ENCODE measurements at places on chromosomes 13 and 19.

GRCh38 chr13:108086678-108087077, 128.7 kb downstream of the LIG4 start:
- no peak for DNase-seq

- no peak for DNase-seq
Measured at GRCh38 chr13:27922883-27923612, 3.2 kb downstream of the PDX1 start.

DNA sequence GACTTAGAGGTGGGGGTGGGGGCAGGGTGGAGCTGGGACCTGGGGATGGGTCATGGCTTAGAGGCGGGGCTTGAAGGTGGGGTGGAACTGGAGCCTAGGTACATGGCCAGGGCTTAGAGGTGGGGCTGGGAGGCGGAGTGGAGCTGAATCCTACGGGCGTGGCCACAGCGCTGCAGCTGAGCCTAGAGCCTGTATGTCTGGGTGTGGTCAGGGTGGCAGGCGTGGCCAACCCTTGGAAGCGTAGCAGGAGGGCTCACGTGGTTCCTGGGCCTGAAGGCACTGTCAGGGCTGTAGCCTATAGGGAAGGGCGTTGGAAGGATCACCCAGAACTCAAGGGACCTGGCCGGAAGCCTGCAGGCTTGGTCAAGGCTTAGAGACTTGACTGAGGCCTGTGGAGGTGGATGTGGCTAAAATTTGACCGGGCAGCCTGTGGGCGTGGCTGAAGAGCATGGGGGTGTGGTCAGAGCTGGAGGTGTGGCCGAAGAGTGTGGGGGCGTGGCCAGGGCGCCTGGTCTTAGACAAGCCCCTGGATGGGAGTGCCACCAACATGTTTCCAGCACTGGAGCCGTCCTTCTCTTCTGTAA, 24.3 kb downstream of the COLGALT1 start:
- DNase-seq, result no peak

GRCh38 chr19:872266-872951, 12.9 kb downstream of the CFD start:
- DNase-seq, result no peak

GRCh38 chr19:54271106-54271505, 9.8 kb downstream of the LILRB2 start:
- no peak for DNase-seq

GRCh38 chr19:2113439-2114211, 16.9 kb downstream of the IZUMO4 start:
- DNase-seq, result no peak

GRCh38 chr19:47506459-47506858, 8.4 kb downstream of the NAPA start:
- no peak for DNase-seq

All from fibroblast of skin of left biceps (primary cell).